Activated CD4-positive, alpha-beta T cell treated with anti-CD3 and anti-CD28 coated beads, Interleukin-2, amount 10 ng/mL, durations not matched to agents 7 days and 5 days (primary cell): ENCODE measurements at places on chromosomes 1 and 21.

DNA sequence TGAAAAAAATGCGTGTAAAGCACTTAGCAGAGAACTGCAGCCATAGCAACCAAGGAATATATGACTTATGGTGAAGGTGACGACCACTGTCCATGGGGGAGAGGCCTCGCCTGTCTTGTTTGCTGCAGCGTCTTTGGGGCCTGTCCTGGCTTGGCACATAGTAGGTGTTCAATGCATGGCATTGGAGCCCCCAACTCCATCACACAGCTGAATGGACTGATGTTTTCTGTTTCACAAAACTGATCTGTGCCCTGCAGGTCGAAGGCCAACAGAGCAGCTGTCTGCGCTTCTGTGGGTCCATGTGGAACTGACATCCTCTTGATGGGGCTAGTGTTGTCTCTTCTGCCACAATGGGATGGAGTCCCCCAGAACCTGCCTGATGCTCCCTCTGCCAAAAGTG lies 296.0 kb downstream of the PTPRU start:
- no peak for DNase-seq

DNA sequence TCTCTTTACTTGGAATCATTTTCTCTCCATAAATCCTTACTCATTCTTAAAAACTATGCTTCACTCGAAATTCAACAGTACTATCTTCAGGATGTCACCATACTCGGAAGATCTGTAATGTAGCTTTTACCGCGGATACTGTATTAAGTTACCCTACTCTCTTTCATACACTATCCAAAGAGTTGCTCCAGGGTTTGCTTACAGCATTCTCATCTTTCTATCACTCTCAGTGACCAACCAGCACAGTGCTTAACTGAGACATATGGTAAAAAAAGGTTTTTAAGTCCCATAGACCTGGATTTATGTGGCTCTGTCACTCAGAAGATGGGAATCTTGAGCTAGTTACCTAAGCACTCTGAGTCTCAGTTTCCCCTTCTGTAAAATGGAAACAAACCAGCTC lies 15.8 kb downstream of the GTF2B start:
- DNase-seq: no peak

GRCh38 chr1:58576727-58577653 lies at the start of gene TACSTD2:
Gene TACSTD2, minus strand, starts transcription at chr1:58577252. Its CDS starts 96 bp downstream, at chr1:58577156.
- no peak for DNase-seq

- DNase-seq: no peak
Observed at GRCh38 chr21:45336870-45337269, 49.2 kb upstream of the POFUT2 start.

GRCh38 chr1:60874718-60875117 lies 207.6 kb upstream of the NFIA start:
- DNase-seq: no peak

GRCh38 chr1:7334475-7335035 lies 436.5 kb upstream of the VAMP3 start:
- no peak for DNase-seq

DNA sequence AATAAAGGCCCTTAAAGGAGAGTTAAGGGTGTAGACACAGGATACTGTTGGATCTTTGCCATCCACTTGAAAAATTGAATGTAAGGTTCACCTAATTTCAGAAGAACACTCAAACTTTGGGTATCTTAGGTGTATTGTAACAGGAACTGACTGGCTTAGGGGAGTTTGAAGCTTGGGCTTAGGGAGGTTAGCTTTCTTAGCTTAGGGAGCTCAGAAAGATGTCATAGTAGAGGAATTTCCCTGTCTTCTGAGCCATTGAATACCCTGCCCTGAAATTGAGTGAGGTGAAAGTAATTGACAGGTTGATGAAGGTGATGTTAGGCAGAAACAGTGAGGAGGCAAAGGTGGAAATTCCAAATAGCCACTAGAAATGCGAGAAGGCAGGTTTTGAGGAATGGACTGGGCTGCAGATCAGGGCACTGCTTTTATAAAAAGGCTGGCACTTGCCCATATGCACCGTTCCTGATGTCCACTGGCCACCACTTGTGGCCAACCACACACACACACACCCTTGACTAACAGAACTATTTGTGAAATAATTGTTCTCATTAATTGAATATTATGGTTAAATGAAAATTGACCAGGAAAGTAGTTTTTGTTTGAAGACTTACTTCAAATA lies 16.5 kb downstream of the BACH1 start:
- DNase-seq: no peak

DNA sequence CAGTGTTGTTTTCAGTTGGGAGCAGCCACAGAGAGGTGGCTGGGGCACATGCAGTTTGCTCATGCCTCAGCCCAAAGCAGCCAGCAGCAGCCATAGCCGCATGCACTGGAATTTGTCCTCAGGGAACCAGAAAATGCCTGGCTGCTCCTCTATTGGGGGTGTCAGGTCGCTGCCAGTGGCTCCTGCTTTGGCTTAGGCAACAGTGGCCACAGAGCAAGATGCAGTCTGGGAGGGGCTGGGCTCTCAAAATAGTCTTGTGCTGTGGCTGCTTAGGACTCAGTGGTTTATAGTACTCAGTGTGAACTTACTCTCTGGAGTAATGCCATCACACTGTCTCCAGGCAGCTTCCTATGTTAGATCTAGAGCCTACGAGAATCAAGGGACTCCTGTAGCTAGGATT lies 25.0 kb downstream of the CD55 start:
- DNase-seq: no peak

GRCh38 chr1:216961516-216961915 lies 238.3 kb upstream of the ESRRG start:
- no peak for DNase-seq

- no peak for DNase-seq
Observed at GRCh38 chr1:224957696-224958095, 28.2 kb downstream of the DNAH14 start.

GRCh38 chr1:203207751-203208150 lies 21.2 kb upstream of the CHI3L1 start:
- no peak for DNase-seq

DNA sequence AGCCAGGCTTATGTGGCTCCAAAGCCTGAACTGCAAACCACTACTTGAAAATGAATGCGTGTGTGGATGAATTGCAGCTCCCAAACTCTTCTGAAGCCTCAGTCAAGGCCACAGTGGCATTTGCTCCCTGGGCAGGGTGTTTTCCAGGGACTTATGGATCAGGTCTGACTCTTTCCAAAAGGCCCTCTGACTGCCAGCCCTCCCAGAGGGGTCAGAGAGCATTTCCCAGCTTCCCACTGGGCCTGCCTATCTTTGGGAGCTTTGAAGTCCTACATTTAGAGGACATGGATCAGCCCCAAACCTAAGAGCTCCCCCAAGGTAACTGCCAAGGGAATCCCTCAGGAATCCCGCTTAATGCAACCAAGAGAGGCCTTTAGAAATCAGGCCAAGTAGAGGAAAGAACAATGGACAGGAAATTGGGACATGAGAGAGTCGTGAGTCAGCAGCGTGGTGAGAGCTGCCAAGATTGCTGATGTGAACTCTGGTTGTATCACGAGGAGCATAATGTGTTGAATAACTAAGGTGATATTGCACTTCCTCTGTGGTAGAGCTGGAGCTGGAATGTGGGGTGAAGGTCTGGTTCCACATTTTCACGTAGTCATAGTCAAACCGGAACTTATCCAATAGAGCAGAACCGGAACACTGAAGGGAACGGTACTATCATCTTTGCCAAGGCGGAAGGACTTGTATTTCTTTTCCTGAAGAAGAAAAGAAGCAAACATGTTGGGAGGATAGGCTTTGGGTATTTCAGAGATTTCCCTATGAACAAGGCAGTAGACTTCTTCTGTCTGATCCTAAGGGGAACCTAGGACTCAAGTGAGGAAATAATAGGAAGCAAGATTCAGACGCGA lies 99.4 kb upstream of the JUN start:
- DNase-seq: no peak

DNA sequence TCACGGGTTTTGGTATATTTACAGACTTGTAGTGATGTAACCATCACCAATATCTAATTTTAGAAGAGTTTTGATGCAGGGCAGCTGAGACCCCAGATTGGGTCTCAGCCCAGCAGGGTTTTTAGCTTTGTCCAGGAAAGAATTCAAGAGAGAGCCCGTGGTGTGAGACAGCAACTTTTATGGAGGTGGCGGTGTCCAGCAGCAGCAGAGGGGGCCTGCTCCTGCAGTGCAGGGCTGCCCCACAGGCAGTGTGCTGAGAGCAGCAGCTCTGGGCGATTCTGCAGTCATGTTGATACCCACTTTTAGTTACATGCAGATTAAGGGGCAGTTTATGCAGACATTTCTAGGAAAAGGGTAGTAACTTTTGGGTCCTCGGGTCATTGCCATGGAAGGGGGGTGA lies 1.8 kb upstream of the EPHX1 start:
- no peak for DNase-seq

- DNase-seq: no peak
Observed at GRCh38 chr1:244705261-244706234, 52.6 kb downstream of the DESI2 start.

DNA sequence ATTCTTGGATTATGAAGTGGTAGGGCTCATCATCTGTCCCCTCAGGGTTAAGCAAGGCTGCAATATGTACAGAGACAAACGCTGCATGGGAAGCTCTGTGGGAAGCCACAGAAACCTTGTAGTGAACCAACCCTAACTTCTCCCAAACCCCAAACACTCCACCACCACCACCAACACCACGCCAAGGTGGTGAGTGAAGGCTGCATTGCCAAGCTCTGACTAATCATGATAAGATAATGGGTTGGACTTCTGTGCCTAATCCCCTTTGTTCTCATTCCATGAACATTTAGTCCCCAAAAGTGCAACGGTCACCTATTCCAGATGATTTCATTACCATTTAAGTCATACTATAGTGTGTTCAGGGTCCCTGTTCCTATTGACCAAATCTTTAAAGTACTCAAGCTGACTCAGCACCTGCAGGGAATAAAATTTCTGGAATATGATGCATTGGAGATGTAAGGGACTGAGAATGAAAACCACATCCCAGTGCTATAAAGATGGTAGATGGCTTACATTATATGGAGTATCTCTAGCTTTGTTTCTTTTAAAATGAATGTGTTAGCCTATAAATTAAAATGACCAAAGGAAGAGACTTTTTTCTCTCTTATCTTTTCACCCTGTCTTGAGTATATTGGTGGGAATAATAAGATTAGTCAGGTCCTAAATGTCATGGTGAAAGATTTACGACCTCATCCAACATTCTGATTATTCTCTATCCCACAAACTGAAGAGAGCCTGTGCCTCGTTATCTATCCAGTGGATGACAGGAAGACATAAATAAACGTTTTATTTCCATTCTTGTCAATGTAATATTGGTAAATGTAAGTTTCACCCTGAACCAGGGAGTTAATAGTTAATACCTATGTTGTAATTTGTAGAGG lies 22.6 kb upstream of the PLD5 start:
- no peak for DNase-seq

DNA sequence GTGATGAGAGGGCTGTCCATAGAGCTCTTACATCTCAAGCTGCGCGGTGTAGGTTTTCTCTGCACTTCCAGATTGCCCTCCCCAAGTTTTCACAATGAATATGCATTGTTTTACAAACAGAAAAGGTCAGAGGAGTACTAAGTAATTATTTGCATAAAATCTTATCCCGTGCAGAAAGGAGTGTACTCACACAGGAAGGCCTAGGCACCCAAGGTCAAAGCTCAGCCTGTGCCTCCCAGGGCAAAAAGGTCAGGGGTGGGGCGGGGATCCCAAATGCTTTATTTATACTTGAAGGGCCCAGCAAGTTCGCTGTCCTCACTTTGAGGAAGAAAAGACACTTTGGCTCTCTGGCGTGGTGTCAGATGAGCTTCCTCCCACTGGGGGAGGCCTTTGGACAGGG lies 10.3 kb upstream of the KCNE1 start:
- DNase-seq: no peak

GRCh38 chr1:246329900-246330299 lies 177.2 kb downstream of the SMYD3 start:
- DNase-seq: peak; percentile 24

DNA sequence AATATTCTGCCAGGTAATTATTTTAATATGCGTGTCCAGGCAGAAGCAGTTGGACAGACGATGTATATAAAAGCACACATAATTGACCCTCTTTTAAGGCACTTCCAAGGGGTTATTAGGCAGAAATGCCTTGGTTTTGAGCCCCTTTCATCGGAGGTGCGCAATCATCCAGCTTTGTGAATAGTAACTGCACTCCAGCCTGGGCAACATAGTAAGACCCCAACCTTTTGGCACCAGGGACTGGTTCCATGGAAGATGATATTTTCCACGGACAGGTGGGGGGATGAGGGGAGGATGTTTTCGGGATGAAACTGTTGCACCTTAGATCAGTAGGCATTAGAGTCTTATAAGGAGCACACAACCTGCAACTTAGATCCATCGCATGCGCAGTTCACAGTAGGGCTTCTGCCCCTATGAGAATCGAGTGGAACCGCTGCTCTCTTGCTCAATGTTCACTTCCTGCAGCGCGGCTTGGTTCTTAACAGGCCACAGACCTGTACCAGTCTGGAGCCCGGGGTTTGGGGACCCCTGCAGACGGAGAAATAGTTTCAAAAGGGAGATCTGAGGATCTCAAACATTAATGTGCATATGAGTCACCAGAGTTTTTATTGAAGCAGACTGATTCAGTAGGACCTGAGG lies 1.8 kb upstream of the MCOLN2 start:
- peak; percentile 62 for DNase-seq

- DNase-seq: no peak
Observed at GRCh38 chr1:207172321-207172720, 68.3 kb downstream of the C4BPA start.

- no peak for DNase-seq
Observed at GRCh38 chr1:111982428-111982827, 7.0 kb downstream of the KCND3 start.

GRCh38 chr1:152029144-152029928 lies 7.5 kb downstream of the S100A11 start:
- no peak for DNase-seq

- peak; percentile 93 for DNase-seq
Observed at GRCh38 chr21:33924079-33924765, 8.6 kb upstream of the ATP5PO start.

DNA sequence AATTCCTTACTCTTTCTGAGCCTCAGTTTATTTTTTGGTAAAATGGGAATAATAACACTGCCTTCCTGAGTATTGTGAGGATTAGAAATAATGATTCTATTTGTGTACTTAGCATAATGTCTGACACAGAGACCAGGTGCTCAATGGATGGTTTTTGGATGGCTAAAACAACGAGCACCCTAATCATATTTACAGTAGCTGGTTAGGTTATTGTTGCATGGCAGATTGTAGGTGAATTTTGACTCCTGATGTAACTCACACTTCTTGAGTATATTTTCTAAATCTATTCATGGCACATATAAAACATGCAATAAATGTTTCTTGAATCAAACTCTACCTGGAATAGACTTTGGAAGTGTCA lies 11.9 kb upstream of the DUSP10 start:
- no peak for DNase-seq
